ENCODE measurements at places on chromosomes 1 and 21. TPM values are rescaled to one million over a fixed set of nuclear protein-coding genes. Genes with fewer than 3 reads are reported as not detected.

DNA sequence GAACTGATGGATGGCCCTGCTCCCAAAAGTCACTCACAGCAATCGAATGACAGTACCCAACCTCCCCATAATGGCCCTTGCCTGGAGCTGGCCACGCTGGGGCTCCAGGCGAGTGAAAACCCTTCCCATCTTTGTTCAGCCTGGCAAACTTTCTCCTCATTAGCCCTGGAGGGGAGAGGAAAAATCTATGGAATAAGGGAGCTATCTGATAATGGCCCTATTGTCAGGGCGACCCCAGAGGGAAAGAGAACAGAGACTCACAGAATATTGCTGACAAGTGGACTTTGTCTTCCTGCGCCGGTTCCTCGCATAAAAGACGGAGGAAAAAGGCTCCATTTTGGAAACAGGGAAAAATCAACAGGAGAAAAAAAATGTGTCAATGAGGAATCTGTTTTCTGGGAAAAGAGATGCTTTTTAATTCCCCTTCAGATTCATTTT lies 13.0 kb upstream of the ARHGEF16 start:
- DNase-seq: no peak

- no peak for DNase-seq
These were observed 2.6 kb downstream of the IVNS1ABP start for GRCh38 chr1:185314411-185314810.

DNA sequence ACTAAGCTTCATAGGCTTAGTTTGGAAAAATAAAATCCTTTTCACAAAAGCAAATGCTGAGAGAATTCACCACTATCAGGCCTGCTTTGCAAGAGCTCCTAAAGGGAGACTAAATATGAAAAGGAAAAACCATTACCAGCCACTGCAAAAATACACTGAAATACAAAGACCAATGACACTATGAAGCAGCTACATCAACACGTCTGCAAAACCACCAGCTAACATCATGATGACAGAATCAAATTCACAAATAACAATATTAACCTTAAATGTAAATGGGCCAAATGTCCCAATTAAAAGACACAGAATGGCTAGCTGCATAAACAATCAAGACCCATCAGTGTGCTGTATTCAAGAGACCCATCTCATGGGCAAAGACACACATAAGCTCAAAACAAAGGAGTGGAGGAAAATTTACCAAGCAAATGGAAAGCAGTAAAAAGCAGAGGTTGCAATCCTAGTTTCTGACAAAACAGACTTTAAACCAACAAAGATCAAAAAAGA lies 28.8 kb downstream of the AKT3 start:
- DNase-seq: no peak

- no peak for DNase-seq
These were observed 333.6 kb downstream of the DUSP10 start for GRCh38 chr1:221408117-221408803.

- DNase-seq: no peak
These were observed 34.5 kb downstream of the ERO1B start for GRCh38 chr1:236247286-236247685.

- DNase-seq: no peak
These were observed 11.6 kb downstream of the GJA5 start for GRCh38 chr1:147748676-147749350.

- DNase-seq: no peak
These were observed 1359.6 kb downstream of the PLA2G4A start for GRCh38 chr1:188188317-188188716.

- no peak for DNase-seq
These were observed 296.6 kb downstream of the CHRM3 start for GRCh38 chr1:239682960-239683359.

DNA sequence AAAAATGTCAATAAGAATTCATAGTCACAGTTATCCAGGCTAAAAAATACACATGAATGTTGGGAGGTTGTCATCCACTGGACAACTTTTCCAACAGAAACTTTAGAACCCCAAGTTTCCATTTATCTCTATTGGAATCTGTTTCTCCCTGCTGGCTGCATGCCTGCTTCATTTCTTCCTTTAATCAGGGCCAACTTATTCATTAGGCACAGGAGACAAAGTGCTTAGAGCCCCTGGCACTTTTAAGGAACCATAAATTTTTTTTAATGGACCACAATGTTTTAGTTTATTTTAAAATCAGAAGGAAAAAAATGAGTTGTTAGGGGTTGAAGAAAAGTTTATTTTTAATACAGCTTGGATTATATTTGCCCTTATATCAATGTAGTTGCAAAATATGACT lies 26.7 kb upstream of the C2CD2 start:
- no peak for DNase-seq

GRCh38 chr1:19528438-19528837 lies 43.1 kb upstream of the CAPZB start:
- no peak for DNase-seq

DNA sequence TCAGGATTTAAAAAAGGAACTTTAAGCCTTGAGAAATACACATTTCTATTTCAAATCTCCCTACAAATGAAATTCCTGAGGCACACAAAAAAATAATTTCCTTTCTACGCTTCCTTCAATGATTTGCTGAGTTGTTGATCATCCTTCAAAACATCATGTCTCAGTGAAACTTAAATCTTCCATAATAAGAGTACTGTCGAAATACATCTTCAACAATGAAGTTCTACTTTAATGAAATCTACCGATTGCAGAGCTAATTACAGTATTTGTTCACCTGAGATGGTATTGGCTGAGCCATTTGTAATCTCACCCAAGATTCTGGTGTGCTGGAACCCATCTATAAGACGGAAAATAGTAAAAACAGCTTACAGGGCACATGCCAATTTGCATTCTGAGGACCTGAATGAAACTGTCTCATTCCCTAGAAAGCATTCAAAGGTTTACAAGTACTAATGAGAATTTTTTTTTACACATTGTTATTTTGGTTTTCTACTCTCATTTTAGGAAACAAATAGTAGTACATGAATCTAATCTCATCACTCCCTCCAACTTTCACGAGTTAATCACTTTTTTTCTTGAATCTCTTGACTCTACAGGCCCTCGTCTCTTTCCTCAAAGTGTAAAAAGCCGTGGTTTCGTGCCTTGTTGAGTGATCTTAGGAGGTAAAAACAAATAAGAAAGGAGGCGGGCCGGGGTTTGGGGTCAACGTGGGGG lies 1.1 kb downstream of the CHML start:
- peak; percentile 20 for DNase-seq

DNA sequence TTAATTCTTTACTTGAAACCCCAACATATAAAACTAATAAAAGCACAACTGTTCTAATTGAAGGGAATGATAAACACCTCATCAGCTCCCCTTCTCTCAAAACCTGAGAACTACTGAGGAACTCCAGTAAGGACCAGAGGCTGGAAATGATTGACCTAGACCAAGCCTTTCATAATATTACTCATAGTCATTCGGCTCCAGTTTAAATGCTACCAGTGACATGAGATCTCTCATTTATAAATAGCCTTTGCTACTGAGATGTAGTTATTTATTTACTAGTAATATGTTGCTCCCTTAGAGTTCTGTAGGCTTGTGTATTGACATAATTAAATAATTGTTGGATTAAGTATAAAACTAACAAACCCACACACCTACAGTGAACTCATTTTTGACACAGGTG lies 209.8 kb upstream of the PRMT6 start:
- no peak for DNase-seq

DNA sequence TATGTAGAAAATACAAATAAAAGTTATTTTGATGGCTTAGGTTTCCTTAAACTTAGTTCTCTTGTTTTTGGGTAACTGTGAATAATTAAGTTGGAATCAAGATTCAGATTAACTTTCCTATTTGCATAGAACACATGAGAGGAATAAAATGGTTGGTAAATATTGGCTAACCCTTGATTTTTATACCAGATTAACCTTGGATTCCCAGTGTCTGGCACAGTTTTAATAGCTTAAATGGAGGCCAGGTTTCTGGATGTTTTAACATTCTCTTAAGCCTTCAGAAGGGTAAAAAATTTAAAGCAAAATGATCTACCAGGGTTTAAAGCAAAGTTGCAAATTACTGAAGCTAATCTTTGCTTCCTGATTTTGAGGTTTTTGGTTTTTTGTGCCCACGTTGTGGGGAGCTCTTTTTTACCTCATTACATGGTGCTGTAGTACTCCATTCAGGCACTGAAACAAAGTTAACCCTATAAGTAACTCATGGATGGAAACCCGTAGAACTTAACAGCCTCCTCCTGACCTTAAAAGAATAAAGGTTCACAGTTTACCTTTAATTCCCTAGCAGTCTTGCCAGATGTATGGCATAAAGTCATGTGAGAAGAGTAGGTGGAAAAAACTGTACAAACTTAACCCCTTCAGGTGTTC lies 8.4 kb upstream of the SPATA1 start:
- DNase-seq: no peak

DNA sequence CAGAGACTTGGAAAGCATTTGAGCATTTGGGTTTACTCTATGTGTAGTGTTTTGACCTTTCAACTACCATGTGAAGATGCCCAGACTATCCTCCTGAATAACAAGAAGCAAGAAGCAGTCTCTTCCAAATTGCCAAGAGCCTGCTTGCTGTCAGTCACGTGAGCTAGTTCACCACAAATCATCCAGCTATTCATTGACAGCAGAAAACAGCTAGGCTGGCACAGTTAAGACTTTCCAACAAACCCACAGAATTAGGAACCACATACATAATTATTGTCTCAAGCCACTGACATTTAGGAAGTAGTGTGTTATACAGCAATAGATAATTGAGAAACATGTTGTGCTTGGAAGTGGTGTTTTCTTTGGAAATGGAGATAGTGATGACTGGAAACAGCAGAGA lies 1652.0 kb downstream of the NCAM2 start:
- no peak for DNase-seq

GRCh38 chr1:19079541-19080472 lies 123.3 kb upstream of the IFFO2 start:
- DNase-seq: no peak

DNA sequence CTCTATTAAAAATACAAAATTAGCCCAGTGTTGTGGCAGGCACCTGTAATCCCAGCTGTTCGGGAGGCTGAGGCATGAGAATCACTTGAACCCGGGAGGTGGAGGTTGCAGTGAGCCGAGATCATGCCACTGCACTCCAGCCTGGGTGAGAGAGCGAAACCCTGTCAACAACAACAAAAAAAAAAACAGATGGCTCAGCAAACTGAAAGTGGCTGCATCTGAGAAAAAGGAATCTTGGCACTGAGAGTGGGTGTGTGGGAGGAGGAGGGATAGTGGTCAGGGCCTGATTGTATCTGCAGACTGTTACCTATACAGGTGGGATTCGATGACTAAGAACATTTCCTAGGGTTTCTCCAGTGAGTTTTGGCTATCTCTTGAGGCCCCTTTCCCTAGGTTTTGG lies 122.2 kb upstream of the BARHL2 start:
- DNase-seq: no peak

GRCh38 chr1:228937851-228938536 lies 202.7 kb downstream of the RHOU start:
- peak; percentile 56 for DNase-seq

GRCh38 chr1:229075716-229076115 lies 195.2 kb upstream of the RAB4A start:
- no peak for DNase-seq

DNA sequence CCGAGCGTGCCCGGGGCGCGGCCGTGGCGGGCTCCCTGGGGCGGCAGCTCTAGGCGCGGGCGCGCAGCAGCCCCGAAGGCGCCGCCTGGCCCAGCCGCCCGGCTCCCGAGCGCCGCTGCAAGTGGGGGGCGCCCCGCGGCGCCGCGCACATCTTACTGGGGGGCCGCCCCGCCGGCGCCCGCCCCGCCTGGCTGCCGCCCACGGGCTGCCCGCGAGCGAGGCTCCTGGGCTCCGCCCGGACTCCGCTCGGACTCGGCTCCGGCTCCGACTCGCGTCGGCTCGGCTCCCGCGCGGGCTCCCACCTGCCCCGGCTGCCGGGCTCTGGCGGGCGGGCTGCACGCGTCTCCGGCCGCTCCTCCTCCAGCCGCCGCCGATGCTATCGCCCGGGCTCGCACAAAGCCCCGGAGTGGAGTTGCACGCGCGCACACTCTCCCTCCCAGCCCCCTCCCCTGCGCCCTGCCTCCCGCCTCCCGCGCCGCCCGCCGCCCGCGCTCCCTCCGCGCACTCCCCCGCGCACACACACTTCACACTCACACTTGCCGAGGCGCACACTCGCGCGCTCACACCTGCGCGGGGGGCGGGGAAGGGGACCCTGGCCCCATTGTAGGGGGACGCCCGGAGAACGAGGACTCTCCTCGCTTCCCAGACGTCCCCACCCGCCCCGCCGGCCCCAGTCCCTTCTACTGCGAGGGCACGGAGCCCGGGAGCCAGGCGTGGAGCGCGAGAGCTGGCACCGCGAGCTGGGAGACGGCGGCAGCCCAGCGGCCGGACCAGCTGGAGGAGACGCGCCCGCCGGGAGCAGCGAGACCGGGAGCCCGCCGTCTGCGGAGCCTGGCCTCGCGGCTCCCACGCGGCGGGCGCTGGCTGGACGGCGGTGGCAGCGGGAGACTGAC lies at the start of gene GRIK3:
Gene GRIK3 (minus strand): TSS at position 395 of the 893 bp plus-strand sequence. CDS start 407 bp downstream, outside the sequence.
- DNase-seq: no peak

- no peak for DNase-seq
These were observed 2.9 kb upstream of the KIF17 start for GRCh38 chr1:20720631-20721091.

GRCh38 chr1:236207569-236207968 lies 65.2 kb downstream of the GPR137B start:
- DNase-seq: no peak

DNA sequence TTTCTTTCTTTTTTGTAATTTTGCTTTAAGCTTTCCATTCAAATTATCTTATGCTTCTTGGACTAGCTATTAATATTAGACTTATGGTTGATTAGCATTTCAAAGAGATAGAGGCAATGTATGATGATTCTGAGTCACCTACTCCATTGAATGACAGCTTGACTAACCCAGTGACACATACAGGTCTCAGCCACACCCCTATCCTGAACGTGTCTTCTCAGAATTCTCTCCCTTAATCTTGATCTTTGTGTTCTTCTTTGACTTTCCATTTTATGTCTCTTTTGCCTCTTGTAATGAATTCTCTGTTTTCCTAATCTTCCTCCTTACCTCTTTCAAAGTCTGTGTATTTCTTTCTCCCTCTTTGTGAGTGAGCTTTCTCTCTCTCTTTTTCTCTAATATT lies 241.1 kb downstream of the PDE4B start:
- DNase-seq: no peak

DNA sequence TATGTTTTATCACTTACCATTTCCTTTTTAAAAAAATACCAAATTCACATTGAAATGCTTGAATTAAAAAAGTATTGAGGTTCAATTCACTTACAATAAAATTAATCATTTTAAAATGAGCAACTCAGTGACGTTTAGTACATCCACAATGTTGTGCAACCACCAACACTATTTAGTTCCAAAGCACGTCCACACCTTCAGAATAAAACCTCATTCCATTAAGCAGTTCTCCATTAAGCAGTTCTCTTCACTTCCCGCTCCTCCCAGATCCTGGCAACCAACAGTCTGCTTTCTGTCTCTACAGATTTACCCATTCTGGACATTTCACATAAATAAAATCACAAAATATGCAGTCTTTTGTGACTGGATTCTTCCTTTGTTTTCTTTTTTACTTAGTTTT lies 41.3 kb downstream of the GNG4 start:
- no peak for DNase-seq

GRCh38 chr1:226888021-226888420 lies 17.6 kb downstream of the PSEN2 start:
- DNase-seq: no peak

GRCh38 chr1:37354876-37355650 lies 119.3 kb upstream of the ZC3H12A start:
- no peak for DNase-seq

NPPA gene
- not detected for total RNA-seq

TLR5 gene
- not detected for total RNA-seq

WDR64 gene
- not detected for total RNA-seq

CFAP141 gene
- total RNA-seq: not detected

ADAMTS1 gene
- 177 TPM for total RNA-seq

GCLM gene
- 13.5 TPM for total RNA-seq

BTBD8 gene
- total RNA-seq: 2.3 TPM

CFHR4 gene
- total RNA-seq: not detected
